RPMI8226 (cell line): ENCODE measurements at places on chromosomes 11 and 22.

DNA sequence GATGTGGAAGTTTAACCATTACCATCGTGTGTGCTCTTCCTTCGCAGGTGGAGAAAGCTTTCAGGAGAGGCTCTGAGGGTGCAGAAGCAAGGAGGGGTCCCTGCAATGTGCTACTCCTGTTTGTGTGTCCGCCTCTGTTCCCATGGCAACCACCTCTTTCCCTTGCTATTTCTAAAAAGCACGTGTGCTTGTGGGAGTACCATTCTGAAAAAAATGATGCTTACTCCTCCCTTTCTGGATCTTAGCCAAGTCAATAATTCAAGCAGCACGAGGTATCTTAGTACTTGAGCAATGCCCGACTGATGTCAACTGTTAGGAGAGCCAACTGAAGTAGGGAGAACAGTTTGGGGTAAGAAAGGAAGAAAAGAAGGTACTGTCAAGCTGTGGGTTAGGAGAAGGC lies 628.7 kb downstream of the NTM start:
- no peak for DNase-seq

GRCh38 chr11:69204246-69204940 lies 48.7 kb downstream of the SMIM38 start:
- DNase-seq, result no peak

DNA sequence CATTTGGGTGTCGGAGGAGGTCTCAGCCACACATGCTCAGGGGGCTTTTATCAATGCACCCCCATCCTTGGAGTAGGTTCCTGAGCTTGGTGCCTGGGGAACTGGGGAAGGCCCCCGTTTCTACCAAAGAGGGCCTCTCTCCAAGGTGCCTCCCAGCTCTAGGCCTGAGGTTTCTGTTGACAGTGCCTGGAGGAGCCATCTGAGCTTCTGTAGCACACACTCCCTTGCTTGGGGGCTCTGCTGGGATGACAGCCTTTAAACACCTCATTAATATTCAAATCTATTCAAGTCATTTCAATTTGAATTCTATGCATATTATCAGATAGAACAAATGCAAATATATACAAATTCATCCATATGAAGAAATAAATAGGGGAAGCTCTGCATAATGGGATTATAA lies 18.9 kb downstream of the KIRREL3 start:
- DNase-seq, result no peak

- no peak for DNase-seq
These were observed 40.3 kb upstream of the TSKU start for GRCh38 chr11:76742902-76743301.

DNA sequence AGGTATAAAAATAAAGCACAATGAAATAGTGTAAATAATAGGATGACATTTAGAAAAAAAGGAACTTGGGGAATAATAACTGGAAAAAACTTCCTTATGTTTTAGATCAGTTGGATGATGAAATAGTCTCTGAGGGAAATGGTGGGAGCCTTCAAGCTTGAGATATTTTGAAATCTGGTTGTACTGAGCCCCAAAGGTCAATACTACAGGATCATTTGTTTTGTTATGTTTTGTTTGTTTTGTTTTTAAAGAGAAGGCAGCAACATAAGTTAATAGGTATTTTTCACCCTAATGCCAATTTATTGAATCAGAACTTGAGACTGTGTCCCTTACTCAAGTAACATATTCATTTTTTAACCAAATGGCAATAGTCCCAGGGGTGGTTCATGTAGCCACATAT lies 393.1 kb downstream of the ETS1 start:
- no peak for DNase-seq

DNA sequence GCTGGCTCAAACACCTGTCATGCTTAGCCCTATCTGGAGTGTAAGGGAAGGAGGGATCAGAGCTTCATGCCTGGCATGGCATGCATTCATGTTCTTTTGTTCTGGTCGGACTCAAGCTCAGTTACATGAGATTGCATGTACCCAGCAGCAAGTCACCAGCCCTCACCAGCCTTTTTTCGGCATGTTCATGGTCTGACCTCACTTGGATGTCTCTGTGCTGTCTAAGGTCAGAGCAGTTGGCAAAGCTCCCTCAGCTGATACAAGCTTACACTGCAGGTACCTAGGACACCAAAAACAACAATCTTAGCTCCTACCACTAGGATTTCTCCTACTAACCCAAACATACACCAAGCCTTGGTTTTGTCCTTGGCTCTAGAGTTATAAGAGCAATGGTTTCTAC lies 152.6 kb downstream of the BARX2 start:
- peak; percentile 48 for DNase-seq
